T follicular helper cell (primary cell): ENCODE measurements at places on chromosomes 6 and 20.
A peak's percentile ranks its signal among the peaks of the same experiment; 100 is the strongest.

DNA sequence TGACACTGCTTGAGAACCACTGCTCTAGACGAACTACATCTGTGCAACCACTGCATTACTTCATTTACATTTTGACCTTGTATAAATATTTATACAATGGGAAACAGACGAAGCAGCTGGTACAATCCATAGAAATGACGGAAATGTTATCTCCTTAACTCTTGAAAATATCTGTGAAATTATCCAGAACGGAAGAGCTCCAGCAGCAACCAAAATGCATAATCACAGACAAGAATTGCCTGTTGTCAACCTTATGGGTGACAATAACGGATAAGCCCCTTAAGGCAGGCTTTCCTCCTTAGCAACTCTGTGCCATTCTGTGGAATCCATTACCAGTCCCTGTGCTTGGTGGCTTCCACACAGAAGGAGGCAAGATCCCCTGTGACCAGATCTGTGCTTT is 115.4 kb downstream of the DTNBP1 start:
- no peak for DNase-seq

GRCh38 chr6:104325341-104326172 is 534.2 kb downstream of the HACE1 start:
- no peak for DNase-seq

DNA sequence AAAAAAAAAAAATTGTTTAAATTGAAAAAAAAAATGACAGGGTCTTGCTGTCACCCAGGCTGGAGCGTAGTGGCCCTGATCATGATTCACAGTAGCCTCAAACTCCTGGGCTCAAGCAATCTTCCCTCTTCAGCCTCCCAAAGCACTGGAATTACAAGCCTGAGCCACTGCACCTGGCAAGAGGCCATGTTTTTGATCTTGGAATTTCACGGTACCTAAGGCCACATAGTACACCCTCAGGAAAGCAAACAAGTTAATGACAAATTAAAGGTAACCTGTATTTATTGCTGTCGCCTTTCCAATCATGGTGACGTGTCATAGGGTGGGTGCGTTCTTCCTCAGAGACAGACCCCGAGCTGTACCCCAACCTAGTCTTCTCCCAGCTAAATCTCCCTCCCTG is 79.2 kb downstream of the LINC00237 start:
- no peak for DNase-seq

DNA sequence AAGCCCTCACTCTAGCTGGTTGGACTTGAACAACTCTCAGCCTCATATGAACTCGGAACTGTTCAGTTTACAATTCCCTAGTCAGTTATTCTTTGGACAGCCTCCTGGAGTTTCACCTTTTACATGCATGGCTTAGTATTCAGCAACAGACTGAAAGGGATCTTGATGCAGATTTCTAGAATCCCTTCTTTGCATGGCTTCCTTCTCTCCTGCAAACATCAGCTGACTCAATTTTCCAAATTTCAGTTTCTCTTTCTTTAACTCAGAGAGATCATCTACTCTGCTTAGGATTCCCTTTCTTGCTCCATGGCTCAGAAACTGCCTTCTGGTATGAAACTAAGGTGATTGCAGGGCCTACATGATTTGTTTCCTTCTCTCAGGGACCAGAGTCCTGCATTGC is 99.6 kb downstream of the CEP57L1 start:
- no peak for DNase-seq

DNA sequence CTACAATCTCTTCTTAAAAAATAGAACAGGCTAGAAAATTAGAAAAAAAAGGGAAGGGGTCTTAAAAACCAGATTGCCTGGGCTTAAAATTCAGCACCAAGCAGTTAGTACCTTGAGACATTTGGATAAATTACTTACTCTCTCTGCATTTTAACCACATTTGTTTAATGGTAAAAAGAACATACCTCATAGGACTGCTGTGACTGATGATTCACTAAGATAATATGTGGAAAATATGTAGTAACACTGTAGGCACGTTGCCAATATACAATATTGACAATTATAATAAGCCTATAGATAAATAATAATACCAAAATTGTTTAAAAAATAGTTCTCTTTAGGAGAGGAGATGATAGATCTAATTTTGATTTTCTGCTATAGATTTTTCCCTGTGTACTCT is 750.4 kb downstream of the TENT5A start:
- DNase-seq = no peak

DNA sequence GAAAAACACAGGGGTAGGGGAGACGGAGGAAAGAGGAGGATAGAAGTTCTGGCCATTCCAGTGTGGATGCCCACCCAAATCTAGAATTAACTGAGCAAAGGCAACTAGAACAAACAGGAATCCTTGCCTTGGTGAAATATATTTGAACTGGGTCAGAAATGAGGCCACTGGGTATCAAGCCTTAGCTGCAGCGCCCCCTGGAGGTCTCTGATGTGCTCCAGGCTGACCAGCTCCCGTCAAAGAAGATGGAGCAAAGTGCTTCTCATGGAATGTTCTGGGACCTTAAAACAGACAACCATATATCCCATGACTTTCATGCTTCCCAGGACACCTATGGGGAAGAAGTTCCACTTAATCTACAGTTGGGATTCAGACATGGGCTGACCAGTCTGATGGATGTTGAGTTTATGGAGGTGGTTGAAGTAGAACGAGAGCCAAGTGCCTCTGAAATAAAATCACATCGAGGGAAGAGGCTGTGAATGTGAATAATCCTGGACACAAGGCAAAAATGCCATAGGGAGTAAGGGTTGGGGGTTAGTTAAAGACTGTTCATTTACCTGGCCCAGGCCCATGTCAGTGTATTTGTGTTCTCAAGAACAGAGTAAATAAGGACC is 50.4 kb downstream of the HLA-DPB1 start:
- DNase-seq = peak; percentile 43

GRCh38 chr6:37242429-37243052 is 15.0 kb upstream of the TBC1D22B start:
- DNase-seq = no peak

DNA sequence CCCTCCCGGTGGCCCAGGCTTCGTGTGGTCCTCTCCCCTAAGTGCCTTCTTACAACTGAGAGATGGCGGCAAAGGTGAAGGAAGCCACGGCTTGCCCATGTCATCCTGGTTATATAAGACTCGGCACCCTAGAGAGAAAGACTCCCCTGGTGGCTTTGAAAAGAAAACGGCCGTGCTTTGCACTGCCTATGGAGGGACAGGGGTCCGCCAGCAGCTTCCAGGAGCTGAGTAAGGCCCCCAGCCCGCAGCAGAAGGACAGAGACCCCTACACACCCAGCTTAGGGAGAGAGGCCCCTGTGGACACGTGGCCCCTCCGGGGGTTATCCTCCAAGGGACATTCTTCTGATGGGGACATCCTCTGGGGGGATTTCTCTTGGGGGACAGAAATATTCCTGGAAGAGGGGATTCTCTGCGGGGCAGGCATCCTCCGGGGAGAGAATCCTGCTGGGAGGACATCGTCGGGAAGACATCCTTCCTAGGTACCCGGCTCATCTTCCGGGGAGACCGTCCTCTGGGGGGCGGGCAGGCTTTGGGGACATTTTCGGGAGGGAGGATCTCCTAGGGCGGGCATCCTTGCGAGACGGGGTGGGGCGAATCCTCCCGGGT is 511 bp upstream of the OGFR start:
- no peak for DNase-seq

GRCh38 chr20:32959351-32960221 is 44.6 kb downstream of the SUN5 start:
- no peak for DNase-seq

- DNase-seq = no peak
Observed at GRCh38 chr20:51535075-51535386, 7.5 kb downstream of the NFATC2 start.

- DNase-seq = no peak
Observed at GRCh38 chr6:154092326-154092962, 53.4 kb downstream of the OPRM1 start.

DNA sequence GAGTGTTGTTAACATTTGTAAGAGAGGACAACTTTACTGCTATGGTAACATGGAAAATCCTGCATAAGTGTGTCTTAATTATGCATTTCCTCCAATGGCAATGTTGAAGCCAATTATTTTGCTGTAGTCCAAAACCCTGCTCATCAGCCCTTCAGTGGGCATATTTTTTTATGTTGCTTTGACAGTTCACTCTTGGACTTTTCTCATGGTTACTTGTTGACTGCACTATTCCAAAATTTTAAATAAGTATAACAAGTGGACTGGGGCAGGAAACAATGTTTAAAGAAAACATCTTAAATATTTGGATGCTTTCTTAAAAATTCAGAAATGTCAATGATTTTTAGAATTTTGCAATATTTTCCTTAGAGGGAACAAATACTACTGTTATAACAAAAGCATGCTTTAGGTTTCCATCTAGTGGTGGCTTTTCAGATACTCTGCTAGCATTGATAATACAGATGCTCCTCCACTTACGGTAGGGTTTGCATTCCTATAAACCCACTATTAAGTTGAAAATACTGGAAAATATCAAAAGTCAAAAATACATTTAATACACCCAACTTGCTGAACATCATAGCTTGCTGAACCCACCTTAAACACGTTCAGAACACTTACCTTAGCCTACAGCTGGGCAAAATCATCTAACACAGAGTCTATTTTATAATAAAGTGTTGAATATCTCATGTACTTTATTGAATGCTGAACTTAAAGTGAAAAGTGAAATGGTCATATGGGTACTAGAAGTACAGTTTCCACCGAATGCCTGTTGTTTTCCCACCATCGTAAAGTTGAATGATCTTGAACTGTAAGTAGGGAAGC is 86.4 kb downstream of the ADGRG6 start:
- no peak for DNase-seq

DNA sequence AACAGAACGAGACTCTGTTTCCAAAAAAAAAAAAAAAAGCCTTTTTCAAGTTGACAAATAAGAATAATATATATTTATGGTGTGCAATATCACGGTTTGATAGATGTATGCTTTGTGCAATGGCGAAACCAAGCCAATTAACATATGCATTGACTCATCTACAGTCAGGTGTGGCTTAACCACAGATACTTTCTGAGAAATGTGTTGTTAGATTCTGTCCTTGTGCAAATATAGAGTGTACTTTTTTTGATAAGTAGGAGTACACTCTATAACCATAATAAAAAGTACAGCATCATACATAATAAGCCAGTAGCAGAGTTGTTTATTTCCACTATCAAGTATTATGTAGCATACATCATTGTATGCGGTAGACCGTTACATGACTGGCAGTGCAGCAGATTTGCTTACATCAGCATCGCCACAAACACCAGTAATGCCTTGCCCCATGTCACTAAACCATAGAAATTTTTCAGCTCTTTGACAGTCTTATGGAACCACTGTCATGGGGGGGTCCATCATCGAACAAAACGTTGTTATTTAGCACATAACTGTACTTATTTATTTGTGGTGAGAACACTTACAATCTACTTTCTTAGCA is 59.2 kb downstream of the TMEM170B start:
- no peak for DNase-seq

DNA sequence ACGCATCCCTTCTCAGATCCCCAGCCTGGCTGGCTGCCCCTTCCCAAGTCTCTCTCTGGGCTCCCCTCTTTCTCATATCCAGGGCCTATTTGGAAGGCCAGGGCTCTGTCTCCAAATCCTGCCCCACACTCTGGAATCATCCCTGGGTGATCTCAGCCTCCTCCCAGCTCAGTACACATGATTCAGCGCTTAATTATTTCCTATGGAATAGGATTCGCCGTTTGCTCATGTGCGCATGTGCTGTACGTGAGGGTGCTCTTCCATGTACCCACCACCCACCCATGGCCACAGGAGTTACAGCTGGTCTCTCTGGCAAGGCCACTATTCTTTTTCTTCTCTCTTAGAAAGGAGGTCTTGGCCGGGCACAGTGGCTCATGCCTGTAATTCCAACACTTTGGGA is 81.7 kb upstream of the FOXP4 start:
- no peak for DNase-seq

DNA sequence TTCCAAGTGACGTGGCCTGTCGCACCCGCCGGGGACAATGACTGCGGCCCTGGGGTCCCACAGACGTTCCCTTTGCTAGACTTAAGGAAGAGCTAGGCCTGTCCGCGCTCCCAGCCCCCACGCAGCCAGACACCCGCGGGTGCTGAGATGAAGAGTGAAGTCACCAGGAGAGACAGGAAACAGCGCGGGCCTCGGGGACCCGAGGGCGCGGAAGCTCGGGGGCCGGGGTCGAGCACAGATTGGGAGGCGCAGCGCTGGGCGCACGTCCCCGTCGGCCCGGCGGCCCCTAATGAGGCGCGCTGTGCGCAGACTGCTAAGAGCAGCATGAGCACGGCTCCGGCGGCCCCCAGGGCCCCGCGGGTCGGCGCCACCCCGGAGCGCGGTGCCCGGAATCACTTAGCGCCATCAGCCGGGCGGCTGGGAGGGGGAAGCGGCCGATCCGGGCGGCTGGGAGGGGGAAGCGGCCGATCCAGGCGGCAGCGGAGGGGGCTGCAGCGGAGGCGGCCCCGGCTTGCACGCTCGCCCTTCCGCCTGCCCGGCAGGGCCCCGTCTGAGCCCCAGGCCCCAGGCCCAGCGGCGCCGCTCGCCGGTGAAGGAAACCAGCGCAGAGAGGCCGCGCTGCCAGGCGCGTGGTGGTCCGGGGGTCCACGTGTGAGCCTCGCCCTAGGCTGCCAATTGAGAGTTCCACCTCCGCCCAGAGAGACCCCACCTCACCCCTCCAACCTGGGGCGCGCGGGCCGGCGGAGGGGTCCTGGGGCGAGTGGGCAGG is 8.3 kb upstream of the AVP start:
- peak; percentile 44 for DNase-seq

- no peak for DNase-seq
Observed at GRCh38 chr6:135962731-135963130, 111.2 kb downstream of the PDE7B start.

DNA sequence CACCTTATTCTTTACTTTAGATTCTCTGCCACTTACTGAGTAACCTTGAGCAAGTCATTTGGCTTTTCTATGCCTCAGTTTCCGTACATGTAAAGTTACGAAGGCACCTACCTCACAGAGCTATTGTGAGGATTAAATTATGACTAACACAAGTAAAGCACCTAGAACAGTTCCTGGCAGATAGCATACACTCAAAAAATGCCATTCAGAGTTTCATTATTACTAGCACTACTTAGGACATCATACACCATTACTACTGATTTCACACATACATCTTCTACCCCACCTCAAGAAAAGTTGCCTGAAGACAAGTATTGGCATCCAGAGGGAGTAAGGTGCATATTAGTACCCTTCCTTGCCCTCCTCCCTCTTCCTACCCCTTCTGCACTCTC is 107.8 kb downstream of the OGFRL1 start:
- DNase-seq = no peak

GRCh38 chr6:53066077-53066417 is 843 bp downstream of the FBXO9 start:
- DNase-seq = no peak

GRCh38 chr6:34955442-34955841 is 66.4 kb downstream of the ANKS1A start:
- no peak for DNase-seq
